ENCODE measurements at places on chromosomes 12 and 14. TPM values are rescaled to one million over a fixed set of nuclear protein-coding genes. Genes with fewer than 3 reads are reported as not detected.

The CMKLR1 gene
- total RNA-seq = 55.4 TPM

The EFS gene
- total RNA-seq = 24.5 TPM

The TXNRD1 gene
- 140 TPM for total RNA-seq

The TSPAN19 gene
- total RNA-seq = not detected

The PARP2 gene
- total RNA-seq = 13.4 TPM

The KRT2 gene
- total RNA-seq = not detected

The MYH7 gene
- not detected for total RNA-seq

The KCNJ8 gene
- total RNA-seq = 17.2 TPM

The HELB gene
- 9.9 TPM for total RNA-seq

The SERPINA10 gene
- total RNA-seq = not detected

The POTEM gene
- not detected for total RNA-seq

The KRT5 gene
- total RNA-seq = not detected

The ARHGDIB gene
- total RNA-seq = 143 TPM

The KLHL33 gene
- 1.3 TPM for total RNA-seq

The GARIN6 gene
- total RNA-seq = not detected

The ZNF891 gene
- 3.5 TPM for total RNA-seq

The NINJ2 gene
- total RNA-seq = 3.8 TPM

The OR6C3 gene
- total RNA-seq = not detected

The INHBC gene
- not detected for total RNA-seq

The RESF1 gene
- total RNA-seq = 65.2 TPM

The GSKIP gene
- 17.2 TPM for total RNA-seq

The OVCH1 gene
- total RNA-seq = 1.5 TPM

The DIO2 gene
- 10.7 TPM for total RNA-seq

The ANO2 gene
- 30.8 TPM for total RNA-seq

The RHEBL1 gene
- total RNA-seq = 0.55 TPM

The TEAD4 gene
- total RNA-seq = 29.0 TPM

The KRT3 gene
- total RNA-seq = not detected

The RNF212B gene
- not detected for total RNA-seq

The EEA1 gene
- total RNA-seq = 56.7 TPM

The CDCA3 gene
- total RNA-seq = 0.42 TPM

The KLRC2 gene
- total RNA-seq = not detected

The CRIP1 gene
- 229 TPM for total RNA-seq

The PLEKHH1 gene
- total RNA-seq = 1.6 TPM

The NFATC4 gene
- total RNA-seq = 121 TPM

The GLS2 gene
- total RNA-seq = 0.58 TPM

The KCNC2 gene
- not detected for total RNA-seq

The DNAJC22 gene
- 0.24 TPM for total RNA-seq

The ACOT6 gene
- not detected for total RNA-seq

The TRAF3 gene
- total RNA-seq = 18.1 TPM

The KLHDC1 gene
- total RNA-seq = 19.4 TPM

The CSRP2 gene
- total RNA-seq = 163 TPM

The TPPP2 gene
- total RNA-seq = not detected

The HEATR5A gene
- 41.3 TPM for total RNA-seq

The GAPDH gene
- 2,021 TPM for total RNA-seq

The TRPV4 gene
- total RNA-seq = 2.5 TPM

The SYNE3 gene
- total RNA-seq = 39.1 TPM

The GLT1D1 gene
- total RNA-seq = 0.78 TPM

The SLC5A8 gene
- not detected for total RNA-seq

The SIX1 gene
- total RNA-seq = 2.2 TPM

The RBMS2 gene
- 67.4 TPM for total RNA-seq

The CKB gene
- total RNA-seq = 78.1 TPM

The GPD1 gene
- total RNA-seq = 3.1 TPM

The ANKRD13A gene
- 61.9 TPM for total RNA-seq

The ARG2 gene
- total RNA-seq = 4.1 TPM

The POLE2 gene
- total RNA-seq = 3.2 TPM

The SLC25A47 gene
- total RNA-seq = not detected
